Activated CD4-positive, alpha-beta T cell treated with anti-CD3 and anti-CD28 coated beads, Interleukin-2, amount 50 U/mL, for 4 hours (primary cell): ENCODE measurements at places on chromosomes 11 and 22.

DNA sequence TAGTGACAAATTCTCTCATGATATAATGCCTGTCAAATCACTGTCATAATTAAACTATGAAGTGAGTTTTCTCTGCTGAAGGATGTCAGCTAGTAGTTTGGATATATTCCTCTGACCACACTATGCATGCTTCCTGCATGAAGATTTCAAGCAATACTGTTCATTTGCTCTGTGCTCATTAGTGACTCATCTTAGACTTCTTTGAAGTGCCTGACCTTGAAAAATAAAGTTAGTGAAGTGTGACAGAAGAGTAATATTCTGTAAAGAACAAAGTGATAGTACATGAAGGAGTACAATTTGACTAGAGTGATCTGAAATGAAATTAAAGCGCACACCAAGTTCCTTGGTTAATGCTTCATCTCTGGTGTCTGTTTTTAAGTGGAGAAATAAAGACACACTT is 629.5 kb upstream of the ANO3 start:
- no peak for DNase-seq

DNA sequence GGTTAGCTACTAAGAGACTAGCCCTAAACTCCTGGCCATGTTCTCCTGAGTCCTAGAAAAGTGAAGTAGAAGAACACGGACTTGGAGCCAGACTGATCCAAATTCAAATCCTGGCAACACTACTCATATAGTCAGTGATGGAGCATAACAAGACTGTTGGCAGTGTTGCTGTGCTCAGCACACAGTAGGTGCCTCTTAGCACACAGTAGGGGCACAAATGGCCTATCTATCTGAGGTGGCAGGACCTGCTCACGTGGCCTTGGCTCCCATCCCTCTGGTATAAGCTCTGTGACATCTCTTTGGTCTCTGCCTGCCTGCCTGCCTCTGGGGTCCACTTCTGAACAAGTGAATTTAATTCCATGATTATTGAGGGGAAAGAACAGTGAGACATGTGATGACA is 15.4 kb downstream of the TENM4 start:
- DNase-seq = no peak

DNA sequence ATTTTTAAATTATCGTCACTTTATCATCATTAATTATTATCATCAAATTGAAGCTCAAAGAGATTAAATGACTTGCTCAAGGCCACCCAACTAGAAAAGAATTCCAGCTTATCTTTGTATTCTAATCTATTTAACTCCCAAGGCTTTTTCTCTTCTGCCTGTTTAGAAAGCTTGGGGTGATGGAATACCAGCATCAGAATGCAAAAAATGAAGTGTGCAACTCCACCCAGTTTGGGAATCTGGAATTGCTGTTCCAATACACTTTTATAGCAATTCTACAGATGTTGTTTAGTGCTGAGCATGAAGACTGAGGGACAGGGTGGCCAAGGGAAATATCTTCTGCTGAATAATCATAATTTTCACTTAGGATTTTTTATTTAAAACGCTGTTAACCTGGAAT is 97.2 kb upstream of the FIBIN start:
- no peak for DNase-seq

DNA sequence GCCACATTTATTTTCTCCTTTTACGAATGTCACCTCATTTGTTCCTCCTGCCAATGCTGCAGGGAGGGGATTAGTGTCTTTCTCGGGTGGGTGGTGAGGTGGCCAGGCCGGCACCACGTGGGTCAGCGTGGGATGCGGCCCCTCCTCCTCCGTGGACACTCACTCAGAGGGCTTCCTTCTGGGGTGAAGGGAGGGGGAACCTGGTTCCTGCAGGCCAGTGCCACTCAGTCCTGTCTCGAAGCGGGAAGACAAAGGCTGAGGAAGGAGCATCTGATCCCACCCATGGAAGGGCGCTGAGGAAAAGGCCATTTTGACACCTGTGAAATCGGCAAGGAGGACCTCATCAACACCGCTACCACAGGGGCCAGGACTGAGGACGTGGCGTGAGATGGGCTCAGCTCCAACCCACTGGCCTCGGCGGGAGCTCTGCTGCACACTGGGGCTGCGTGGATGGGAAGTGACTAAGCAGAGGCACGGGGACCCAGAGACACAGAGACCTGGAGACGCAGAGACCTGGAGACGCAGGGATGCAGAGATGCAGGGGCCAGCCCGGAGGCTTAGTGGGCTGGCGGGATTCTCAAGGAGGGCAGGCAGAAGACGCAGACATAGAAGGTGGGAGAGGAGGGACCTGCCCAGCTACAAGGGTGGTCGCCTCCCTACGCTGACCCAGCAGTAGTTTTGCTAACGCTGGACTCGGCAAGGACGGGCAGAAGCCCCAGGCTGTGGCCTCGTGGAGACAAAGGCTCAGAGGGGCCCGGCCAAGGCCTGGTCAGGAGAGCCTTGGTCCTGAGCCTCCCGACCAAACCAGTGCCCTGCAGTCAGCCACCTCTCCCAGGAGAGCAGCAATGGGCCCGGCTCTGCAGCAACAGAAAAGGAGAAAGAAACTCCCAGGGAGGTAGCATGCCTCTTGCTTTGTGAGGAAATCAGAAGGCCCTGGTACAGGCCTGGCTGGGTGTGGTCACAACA is 1071.2 kb downstream of the BRD1 start:
- DNase-seq = no peak

DNA sequence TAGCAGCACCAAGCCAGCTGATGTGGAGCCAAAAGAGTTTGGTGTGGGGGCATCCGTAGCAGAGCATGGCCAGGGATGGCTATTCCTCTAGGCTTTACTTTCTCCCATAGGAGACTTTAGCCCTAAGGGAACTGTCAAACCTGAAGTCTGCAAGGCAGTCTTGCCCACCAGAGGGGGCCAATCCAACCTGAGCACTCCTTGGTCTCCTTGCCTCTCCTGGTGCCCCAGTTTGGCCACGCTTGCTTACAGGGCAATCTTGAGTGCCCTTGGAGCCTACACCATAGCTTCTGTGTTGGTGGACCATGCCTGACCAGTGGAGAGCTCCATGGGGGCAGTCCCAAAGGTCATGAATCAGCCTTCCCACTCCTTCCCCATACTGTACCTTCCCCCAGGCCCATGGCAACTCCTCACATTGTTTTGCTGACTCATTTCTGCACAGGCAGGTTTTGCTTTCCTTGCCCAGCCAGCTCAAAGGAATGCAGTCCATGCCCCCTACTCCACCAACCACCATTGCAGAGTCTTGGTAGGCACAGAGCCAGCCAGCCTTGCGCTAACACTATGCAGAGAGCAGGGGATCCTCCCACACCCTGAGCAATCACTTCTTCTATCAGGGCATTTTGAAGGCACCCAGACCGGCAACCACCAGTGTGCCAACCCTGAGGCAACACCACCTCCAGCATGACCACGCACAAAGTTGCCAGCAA is 1421.2 kb upstream of the RAG2 start:
- no peak for DNase-seq

DNA sequence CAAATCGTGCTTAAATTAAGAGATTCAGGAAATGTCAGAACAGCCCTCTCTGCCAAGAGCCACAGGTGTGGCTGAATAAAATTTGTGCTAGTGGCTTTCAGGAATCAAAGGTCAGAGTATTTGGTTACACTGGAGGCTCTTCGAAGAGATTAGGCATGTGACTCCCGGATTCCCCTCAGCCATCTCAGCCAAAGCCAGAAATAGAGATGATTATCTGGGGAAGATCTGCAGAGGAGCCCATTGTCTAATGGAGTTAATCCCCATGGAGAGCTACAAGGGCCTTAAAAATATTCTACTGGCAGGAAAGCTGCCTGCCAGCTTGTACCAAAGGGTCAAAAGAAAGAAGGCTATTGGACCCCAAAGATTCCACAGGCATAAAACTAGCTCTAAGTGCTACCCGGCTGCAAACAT is 1259.5 kb downstream of the TBC1D22A start:
- no peak for DNase-seq

DNA sequence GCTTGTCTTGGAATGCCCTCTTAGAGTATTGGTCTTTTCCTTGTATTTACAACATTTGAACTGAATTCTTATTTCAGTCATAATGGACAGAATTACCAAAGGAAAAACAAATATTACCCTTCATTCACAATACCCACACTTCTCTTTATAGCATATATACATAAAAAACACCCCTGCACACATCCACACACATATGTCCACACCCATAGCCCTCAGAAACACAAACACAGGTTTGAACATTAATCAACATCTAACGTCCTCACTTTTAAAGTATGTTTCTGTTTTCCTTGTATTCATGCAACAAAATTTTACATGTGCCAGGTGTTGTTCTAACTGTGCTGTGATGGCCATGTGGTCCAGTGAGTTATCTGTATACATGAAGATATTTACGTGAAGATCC is 11.6 kb upstream of the NXPE2 start:
- DNase-seq = no peak

DNA sequence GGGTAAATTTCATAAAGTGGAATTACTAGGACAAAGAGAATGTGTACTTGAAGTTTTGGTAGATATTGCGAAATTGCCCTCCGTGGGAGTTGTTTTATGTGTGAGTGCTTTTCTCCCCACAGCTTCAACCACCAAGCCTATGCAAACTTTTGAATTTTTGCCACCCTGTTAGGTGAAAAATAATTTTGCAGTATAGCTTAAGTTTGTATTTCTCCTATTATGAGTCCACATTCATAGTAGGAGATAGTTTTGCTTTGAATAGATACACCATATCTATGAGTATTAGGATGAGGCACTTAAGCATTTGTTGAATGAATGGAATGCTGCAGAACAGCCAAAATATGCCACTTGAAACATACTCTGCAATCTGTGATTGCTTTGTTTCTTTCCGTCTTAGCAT is 43.6 kb downstream of the UVRAG start:
- DNase-seq = no peak
